Activated T-cell treated with anti-CD3 and anti-CD28 coated beads for 24 hours (primary cell): ENCODE measurements at places on chromosomes 1 and 21.

- DNase-seq: no peak
Observed at GRCh38 chr1:23592209-23592892, 33.0 kb upstream of the ID3 start.

- no peak for DNase-seq
Observed at GRCh38 chr1:8232036-8232757, 85.7 kb upstream of the SLC45A1 start.

GRCh38 chr1:234845097-234845660 is 235.2 kb upstream of the IRF2BP2 start:
- DNase-seq: peak; percentile 33

- DNase-seq: no peak
Observed at GRCh38 chr1:101438359-101438758, 201.5 kb downstream of the S1PR1 start.

- DNase-seq: no peak
Observed at GRCh38 chr1:39332828-39333227, 128.3 kb downstream of the MACF1 start.

- peak; percentile 68 for DNase-seq
Observed at GRCh38 chr1:27556781-27557595, 47.0 kb downstream of the AHDC1 start.

DNA sequence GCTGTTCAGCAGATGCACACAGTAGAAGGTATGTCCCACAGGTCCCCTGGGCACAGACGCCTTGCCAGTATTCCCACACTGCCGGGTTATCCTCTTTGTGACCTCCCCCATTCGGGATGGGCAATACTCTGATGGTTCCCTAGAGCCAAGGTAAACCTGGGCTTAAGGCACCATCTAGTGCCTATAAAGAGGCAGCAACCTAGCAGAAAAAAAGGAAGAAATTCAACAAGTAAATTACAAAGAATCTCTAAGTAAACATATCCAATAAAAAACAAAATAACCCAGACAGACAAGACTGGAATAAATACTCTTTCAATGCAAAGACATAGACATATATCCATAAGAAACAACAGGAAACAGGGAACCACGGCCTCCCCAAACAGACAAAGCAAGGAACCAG is 39.4 kb downstream of the HSF2BP start:
- no peak for DNase-seq

DNA sequence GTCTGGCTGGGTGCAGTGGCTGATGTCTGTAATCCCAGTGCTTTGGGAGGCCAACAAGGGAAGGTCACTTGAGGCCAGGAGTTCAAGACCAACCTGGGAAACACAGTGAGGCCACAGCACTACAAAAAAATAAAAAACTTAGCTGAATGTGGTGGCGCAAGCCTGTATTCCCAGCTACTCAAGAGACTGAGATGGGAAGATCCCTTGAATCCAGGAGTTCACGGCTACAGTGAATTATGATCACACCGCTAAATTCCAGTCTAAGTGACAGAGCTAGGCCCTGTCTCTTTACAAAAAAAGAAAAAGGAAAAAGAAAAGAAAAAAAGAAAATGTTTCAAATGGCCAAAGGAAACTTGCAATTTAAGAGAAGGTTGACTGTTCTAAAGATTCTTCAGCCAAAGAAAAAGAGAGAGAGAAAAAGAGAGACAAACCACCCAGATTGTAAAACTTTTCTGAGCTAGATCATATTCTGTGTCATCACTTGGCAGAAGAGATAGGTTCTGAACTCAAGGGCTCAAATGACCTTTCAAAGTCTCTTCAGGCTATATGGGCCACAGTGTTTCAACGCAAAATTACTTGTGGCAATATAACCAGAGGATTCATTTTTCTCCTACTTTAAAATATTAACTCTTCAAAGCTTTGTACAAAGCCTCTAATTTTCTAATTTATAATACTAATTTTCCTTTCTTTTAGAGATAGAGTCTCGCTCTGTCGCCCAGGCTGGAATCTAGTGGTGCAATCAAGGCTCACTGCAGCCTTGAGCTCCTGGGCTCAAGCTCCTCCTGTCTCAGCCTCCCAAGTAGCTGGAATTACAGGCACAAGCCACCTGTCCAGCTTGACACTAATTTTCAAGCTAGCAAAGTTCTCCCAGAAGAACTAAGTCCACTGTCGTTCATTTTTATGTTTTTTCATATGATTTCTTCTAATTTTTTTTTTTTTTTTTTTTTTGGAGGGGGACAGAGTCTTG is 20.5 kb downstream of the ARID4B start:
- DNase-seq: no peak

DNA sequence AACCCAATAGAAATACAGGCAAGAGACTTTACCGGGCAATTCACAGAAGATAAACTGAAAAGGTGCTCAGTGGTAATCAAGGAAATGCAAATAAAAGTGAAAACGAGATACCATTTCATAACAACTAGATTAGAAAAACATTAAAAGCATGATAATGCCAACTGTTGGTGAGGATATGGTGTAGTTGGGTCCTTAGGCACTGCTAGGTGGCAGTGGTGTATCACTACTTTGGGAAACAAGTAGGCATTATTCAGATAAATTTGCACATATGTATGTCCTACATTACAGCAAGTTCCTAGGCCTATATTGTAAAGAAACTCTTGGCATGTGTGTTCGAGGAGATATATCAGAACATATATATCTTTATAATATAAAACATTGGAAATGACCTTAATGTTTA is 31.0 kb downstream of the AZIN2 start:
- DNase-seq: no peak

DNA sequence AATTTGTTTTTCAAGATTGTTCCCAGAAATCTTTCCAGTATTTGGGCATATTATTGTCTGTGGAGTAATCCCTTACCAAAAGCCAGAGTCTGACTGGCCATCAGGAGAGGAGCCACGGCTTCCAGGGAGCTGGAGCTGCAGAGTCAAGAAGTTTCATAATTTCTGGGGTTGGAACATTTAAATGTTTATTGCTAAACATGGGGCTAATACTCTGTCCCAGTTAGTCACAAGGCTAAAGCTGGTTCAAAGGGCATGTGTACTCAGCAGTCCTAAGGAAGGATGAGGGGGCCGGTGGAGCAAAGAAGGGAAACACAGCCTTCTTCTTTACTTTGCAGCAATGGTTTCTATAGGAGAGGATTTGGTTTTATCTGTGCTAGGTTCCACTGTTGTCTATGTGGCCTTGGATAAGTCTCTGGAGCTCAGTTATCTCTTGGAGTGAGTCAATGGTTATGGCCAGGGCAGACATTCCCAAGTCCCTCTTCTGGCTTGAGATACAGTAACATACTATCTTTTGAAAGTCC is 9.5 kb downstream of the DENND2D start:
- DNase-seq: no peak

DNA sequence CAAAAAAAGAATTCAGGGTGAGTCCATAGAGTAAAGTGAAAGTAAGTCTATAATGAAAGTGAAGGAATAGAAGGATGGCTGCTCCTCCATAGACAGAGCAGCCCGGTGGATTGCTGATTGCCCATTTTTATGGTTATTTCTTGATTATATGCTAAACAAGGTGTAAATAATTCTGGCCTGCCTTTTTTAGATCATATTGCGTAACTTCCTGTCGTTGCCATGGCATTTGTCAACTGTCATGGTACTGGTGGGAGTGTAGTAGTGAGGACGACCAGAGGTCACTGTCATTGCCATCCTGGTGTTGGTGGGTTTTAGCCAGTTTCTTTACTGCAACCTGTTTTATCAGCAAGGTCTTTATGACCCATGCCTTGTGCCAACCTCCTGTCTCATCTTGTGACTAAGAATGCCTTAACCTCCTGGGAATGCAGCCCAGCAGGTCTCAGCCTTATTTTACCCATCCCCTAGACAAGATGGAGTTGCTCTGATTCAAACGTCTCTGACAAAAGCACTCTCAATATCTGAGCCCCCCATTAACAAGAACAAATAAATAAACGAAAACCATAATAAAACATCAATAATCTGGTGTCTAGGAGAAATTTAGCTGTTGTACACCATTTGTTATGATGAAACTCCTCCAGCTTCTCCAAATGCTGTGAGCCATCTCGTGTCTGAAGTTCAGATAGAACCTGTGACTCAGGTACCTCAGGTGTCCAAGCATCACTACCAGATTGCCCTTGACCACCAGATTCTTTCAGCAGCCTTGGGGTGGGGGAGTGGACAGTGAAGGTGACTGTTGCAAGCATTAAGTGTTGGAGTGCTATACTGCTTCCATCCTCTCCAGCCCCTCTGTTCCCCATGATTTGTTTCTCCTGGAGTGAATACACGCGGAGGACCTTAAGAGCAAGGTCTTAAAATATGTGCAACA is 36.0 kb downstream of the EBNA1BP2 start:
- no peak for DNase-seq

DNA sequence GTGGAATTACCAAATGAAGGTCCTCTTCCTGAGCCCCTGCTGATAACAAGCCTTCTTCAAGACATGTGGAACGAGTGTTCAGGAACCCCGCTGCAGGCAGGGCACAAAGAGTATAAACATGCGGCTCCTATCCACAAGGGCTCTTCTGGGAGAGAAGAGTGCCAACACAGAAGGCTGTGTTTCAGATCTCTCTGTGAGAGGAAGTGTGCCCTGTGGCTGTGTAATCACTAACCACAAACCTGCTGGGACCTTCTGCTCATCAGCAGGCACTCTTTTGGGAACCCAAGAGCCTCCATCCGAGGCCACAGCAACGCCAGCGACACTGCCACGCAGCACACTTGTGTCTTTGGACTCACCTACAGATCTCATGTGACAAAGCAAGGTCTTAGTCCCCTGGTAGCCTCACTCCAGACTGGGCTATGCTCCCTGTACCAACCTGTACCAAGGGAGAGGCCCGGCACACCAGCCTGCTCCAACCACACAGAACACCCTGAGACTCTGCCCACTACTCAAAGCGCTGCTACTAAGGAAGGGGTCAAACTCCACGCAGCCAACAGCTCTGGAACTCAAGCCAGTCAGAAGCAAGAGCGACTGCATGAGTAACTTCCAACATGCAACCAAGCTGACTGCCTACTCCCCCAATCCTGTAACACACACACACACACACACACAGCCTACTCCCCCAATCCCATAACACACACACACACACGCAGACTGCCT is 7.8 kb downstream of the PTTG1IP start:
- DNase-seq: no peak

GRCh38 chr21:43719748-43720538 is 1.0 kb downstream of the PDXK start:
- no peak for DNase-seq

GRCh38 chr1:15371610-15372545 is 37.8 kb upstream of the EFHD2 start:
- DNase-seq: no peak

DNA sequence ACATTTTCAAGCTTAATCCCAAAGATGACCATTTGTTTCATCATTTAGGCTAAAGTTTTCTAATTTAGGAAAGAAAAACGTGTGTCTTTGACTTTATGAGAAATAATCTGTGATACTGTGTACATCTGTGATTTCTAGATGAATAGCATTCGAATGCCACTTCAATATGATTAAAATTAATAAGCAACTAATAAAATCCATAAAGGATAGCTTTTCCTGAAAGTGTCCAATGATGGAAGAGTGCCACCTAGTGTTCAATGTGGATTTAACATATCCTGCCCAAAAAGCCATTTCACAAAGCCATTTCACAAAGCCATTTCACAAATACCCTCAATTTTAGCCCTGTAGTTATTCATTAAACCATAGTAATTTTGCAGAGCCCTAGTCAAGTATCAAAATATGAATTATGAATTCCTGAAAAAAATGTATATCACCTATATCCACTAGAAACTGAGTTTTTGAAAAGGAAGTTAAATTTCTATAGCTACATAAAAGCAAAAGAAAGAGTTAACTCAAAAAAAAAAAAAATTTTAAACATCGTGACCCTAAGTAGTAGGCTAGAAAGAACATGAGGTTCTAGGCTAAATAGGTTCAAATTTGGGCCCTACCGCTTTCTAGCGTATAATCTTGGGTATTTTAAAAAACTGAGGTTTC is 19.1 kb downstream of the NME7 start:
- DNase-seq: peak; percentile 19

DNA sequence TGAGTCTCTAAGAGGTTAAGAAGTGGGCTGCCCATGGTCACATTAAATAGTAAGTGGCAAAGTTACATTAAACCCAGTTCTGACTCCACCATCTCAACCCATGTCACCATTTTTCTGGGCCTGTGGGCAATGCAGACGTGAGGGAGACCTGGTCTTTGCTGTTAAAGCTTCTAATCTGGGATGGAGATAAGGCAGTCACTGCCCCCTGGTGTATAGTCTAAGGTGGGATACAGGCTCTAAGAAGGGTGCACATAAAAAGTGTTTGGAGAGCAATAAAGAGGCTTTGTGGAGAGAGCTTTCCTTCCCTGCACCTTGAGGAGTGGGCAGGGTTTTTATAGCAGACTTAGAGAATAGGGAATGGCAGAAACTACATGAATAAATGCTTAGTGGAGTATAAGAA is 141.3 kb downstream of the ROR1 start:
- no peak for DNase-seq

- DNase-seq: no peak
Observed at GRCh38 chr21:32966120-32966519, 59.6 kb upstream of the OLIG2 start.

DNA sequence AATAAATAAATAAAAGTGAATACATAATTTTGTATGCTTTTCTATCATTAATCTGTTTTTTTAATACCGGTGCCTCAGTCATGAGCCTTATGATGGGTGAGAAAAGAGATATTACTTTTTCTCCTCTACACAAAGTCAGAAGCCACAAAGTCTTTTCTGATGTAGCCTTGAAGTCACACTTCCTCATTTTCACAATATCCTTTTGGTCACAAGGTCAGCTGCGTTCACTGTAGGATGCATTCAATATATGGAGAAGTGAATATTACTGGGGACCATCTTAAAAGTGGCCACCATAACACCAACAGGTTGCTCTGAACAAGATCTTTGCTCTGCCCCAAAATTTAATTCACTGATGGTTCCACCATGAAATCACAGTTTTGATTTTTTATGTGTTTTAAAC is 83.3 kb upstream of the TNR start:
- DNase-seq: no peak

- DNase-seq: no peak
Observed at GRCh38 chr1:202623075-202623474, 87.2 kb downstream of the SYT2 start.

- no peak for DNase-seq
Observed at GRCh38 chr1:5250336-5250735, 595.9 kb downstream of the AJAP1 start.

DNA sequence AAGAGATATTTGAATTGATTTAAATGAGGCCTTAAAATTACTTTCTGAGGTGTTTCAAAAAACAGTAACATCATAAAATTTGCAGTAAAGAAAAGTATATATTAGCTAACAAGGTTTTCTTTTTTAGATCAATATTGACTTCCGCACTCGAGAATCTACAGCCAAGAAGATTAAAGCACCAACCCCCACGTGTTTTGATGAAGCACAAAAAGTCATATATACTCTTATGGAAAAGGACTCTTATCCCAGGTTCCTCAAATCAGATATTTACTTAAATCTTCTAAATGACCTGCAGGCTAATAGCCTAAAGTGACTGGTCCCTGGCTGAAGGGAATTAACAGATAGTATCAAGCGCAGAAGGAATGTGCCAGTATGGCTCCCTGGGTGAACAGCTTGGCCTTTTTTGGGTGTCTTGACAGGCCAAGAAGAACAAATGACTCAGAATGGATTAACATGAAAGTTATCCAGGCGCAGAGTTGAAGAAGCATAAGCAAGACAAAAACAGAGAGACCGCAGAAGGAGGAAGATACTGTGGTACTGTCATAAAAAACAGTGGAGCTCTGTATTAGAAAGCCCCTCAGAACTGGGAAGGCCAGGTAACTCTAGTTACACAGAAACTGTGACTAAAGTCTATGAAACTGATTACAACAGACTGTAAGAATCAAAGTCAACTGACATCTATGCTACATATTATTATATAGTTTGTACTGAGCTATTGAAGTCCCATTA is 3.6 kb downstream of the RGS1 start:
- DNase-seq: no peak
